ENCODE measurements at places on chromosomes 1 and 21.

DNA sequence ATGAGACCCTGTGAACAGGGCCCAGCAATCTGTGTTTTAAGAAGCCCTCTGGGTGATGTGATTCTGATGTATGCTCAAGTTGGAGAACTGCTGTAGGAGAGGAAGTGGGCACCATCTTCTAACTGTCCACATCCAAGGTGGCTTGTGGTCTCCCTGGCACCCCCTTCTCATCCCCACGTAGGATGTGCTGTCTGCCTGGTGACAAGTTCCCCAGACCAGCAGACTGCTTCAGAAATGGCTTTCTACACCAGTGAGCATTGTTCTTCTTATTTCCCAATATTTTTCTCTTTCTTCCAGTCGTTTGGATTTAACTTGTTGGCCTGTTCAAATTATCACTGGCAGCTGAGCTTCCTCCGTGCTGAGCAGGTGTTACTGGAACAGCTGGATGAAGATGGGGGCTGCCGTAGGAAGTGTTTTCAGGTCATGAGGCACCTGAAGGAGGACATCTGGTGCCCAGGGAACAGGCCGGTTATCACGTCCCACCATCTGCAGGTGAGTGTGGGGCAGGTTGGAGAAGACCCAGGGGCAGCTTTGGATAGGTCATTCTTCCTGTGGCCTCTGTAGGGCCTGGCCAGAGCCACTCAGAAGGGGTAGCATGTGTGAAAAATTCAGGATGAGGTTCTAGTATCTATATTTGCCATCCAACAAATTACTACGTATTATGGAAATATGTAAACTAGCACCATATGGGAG lies 16.8 kb downstream of the MAB21L3 start:
- no peak for DNase-seq

DNA sequence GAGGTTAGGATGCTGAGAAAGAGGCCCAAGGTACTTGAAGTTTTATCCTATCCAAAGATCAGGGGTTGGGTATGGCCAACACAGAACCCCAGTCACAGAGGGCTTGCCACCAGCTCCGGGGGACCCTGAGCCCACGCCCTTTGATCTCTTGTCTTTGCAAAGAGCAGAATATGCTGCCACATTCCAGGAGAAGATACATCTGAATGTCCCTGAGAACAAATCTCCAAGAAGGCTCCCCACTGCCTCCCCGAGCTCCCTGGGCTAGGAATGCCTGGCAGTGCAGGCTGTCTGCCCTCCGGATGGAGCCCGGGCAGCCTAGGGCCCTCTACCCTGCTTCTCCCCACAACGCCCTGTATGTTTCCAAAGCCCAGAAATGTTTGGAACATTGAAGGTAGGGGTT lies 49.2 kb downstream of the AJAP1 start:
- no peak for DNase-seq

GRCh38 chr1:186899977-186900376 lies 71.2 kb downstream of the PLA2G4A start:
- DNase-seq: no peak

GRCh38 chr1:69055194-69055593 lies 512.5 kb upstream of the LRRC7 start:
- no peak for DNase-seq

GRCh38 chr21:41663805-41664788 lies 102.8 kb downstream of the RIPK4 start:
- DNase-seq: no peak

DNA sequence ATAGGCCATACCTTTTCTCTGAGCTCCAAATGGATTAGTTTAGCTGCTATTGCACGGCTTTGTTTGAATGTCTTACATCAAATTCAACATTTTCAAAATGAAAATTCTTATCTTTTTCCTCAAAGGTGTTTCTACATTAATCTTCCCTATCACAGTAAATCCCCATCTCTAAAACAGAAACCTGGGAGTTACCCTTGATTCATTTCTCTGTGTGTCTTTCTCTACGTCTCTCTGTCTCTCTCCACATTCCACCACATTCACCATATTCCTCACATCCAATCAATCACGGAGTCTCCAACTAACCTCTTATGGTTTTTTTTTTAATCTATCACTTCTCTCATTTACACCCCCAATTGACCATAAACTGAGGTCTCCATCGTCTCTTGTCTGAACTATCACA lies 24.1 kb downstream of the PTGER3 start:
- no peak for DNase-seq

DNA sequence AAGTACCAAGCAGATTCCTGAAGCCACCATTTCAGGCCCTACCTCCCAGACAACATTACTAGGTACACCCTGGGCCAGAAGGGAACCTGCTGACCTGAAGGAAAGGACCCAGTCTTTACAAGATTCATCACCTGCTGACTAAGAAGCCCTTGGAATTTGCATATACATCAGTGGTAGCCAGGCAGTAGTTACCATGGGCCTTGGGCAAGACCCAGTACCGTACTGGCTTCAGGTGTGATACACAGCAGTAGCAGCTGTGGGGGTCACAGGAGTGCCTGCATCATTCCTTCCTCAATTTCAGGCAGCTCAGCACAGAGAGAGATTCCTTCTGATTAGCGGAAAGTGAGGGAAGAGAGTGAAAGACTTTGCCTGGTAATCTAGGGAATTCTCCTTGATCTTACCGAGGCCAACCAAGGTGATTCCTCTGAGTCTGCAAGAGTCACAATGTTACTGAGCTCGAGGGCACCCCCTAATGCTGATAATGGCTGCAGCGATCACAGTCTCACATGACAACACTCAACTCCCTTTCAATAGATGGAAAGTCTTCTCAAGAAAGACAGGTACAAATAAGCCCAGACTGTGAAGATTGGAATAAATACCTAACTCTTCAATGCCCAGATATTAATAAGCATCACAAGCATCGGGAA lies 22.0 kb upstream of the UHMK1 start:
- DNase-seq: no peak

GRCh38 chr1:55578646-55579045 lies 363.5 kb upstream of the USP24 start:
- no peak for DNase-seq

GRCh38 chr1:99106274-99106673 lies 101.6 kb upstream of the PLPPR5 start:
- DNase-seq: no peak

GRCh38 chr1:245589316-245589715 lies 434.5 kb downstream of the KIF26B start:
- no peak for DNase-seq

GRCh38 chr1:9782897-9783296 lies 40.9 kb downstream of the CLSTN1 start:
- DNase-seq: no peak

DNA sequence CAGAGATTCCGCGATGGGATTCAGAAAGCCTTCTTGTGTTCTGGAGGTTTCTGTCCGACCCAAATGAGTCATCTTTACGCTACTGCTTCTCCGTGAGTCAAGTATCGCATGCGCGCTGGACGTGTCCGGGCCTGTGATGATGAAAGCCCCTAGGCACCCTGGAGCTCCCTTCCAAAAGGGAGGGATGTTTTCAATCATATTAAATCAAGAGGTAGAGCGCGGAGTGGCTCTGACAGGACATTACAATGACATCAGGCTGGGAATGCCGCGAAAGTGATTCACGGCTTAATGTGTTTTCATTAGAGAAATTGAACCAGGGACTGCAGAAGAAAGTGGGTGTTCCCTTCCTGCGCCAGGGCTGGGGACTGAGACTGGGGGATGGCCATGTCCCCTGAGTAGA lies 48.5 kb downstream of the AJAP1 start:
- DNase-seq: no peak

DNA sequence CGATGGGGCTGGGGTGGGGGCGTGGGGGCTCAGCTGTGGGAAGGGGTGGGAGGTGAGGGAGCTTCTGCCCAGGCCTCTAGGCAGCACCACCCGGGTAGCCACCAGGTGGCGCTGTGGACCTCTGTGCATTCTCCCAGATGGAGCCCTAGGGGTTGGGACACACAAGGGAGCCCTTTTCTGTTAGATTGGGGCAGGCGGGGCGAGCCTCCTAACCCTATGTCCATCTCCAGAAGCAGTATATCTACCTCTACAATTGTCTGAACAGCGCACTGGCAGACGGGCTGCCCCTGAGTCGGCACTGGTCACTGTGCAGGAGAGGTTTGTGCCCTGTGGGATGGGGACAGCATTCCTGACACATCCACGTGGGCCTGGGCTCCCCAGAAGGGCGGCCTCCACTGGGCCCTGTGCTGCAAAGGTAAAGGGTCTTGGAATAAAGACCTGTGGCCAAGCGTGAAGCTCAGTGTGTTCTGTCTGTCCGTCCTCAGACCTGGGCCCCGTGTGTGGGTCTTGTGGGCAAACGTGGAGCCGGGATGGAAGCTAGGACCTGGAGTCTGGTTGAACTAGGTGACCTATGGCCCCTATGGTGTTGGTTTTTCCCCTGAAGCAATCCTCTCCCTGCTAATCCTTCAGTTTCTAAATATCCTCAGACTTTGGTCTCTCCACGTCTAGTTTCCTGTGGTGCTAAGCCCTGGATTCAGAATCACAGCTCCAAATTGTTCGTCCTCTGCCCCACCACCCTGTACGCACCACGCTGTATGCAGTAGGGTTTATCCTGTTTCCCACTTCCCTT lies 4.4 kb upstream of the LGR6 start:
- peak; percentile 88 for DNase-seq

GRCh38 chr1:161182214-161182613 lies 4.9 kb upstream of the B4GALT3 start:
- peak; percentile 64 for DNase-seq

- DNase-seq: no peak
Observed at GRCh38 chr1:93874025-93874651, 4.9 kb downstream of the DNTTIP2 start.

GRCh38 chr1:174692313-174692712 lies 244.5 kb downstream of the GPR52 start:
- no peak for DNase-seq

- no peak for DNase-seq
Observed at GRCh38 chr1:116686723-116687352, 19.3 kb upstream of the IGSF3 start.

DNA sequence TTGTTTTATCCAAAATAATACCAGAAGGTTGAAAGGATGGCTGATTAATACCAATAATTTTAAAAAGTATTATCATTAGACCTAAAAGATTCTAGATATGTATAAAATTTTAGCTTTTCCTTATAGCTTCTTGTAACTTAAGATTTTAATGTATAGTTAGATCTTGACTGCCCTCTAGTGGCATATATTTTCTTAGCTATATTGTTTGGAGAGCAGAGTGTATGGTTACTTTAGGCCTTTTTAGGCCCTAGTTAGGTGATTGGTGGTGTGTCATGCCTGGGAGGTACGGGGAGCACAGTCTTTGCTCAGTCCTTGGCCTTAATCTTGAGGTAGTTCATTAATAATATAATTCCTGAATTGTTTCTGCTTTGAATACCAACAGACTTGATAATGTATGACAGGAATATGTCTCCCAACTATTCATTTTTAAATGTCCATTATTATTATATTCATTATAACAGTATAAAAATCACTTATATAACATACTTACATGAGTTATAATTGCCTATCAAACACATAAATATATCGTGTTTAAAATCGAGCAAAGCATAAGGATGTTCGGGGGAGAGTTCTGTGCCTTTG lies 328.4 kb downstream of the ZP4 start:
- no peak for DNase-seq

- peak; percentile 65 for DNase-seq
Observed at GRCh38 chr1:93607814-93608186, 73.8 kb downstream of the BCAR3 start.

- no peak for DNase-seq
Observed at GRCh38 chr1:203858055-203858454, 3.3 kb upstream of the SNRPE start.

DNA sequence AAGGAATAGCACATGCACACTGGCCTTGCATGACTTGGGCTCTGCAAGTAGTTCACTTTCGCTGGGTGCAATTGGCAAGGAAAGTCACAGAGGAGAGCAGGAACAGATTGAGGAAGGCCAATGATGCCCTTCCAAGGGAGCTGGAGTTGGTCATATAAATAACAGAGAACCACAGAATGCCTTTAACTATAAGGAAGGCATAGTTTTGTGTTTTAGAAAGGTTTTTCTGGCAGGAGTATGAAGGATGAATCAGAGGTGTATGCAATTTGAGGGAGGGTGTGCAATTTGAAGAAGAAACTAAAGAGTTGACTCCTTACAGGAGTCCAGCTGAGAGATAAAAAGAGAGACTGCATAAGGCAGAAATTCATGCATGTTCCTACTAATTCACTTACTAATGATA lies 112.1 kb downstream of the PHTF1 start:
- DNase-seq: no peak

Measured in stimulated activated CD4-positive, alpha-beta T cell treated with anti-CD3 and anti-CD28 coated beads, Interleukin-2, amount 100 ng/mL, for 24 hours (primary cell).